ENCODE measurements at places on chromosomes 5 and 9.

DNA sequence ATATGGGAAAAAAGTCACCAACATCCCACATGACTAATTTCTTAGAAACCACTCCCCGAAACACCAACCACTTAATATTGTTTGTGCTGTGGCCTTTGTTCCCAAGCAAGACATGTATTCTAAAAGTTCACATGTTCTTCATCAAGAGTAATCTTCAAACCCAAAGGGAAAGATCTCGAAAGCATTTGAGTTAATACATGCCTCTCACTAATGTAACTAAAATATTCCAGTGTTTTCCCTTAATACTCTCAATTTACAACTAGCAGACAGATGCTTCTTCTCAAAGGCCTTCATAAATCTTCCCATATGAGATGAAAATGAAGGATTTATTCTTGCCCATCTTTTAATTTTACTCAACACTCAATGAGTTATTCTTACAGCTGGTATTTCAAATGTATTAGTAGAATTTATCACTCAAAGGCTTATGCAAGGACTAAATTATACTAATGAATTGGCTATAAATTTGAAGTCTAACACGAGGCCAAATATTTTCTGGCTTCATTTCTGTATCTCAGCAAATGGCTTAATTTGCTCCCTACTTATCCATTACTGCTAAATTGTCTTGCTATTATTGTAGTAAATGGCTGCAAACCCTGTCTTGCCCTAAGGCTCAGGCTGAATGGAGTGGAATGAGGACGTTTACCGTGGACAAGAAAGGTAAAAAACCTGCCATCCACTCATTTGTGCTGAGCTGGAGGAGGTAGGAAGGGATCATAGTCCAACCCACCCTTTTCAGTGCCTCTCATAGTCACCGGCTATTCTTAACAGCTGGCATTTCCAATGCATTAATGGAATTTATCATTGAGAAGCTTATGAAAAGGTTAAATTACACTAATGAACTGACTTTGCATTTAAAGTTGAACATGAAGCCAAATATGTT is 474.4 kb downstream of the RASEF start:
- no peak for DNase-seq

- DNase-seq, result no peak
Measured at GRCh38 chr5:127586066-127586770, 62.7 kb upstream of the CTXN3 start.

GRCh38 chr5:90399251-90399650 is 10.3 kb downstream of the CETN3 start:
- no peak for DNase-seq

DNA sequence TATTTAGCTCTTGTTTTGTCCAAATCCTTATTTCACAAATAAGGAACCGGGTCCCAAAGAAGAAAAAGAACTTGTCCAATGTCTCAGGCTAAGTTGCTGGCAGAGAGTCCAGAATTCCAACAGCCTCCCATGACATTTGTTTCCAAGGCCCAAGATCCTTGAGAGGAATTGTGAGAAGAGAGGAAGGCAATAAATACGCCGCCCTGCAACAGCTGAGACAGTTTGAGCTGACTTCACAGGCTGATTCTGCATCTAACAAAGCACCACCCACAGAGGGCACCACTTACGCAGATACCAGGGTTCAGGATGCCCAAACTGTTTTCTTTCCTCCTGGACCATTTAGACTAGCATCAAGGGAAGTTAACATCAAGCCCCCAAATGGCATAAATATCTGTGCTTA is 211.3 kb downstream of the FAM114A2 start:
- DNase-seq, result no peak

GRCh38 chr5:150621301-150621700 is 19.2 kb upstream of the SYNPO start:
- no peak for DNase-seq

DNA sequence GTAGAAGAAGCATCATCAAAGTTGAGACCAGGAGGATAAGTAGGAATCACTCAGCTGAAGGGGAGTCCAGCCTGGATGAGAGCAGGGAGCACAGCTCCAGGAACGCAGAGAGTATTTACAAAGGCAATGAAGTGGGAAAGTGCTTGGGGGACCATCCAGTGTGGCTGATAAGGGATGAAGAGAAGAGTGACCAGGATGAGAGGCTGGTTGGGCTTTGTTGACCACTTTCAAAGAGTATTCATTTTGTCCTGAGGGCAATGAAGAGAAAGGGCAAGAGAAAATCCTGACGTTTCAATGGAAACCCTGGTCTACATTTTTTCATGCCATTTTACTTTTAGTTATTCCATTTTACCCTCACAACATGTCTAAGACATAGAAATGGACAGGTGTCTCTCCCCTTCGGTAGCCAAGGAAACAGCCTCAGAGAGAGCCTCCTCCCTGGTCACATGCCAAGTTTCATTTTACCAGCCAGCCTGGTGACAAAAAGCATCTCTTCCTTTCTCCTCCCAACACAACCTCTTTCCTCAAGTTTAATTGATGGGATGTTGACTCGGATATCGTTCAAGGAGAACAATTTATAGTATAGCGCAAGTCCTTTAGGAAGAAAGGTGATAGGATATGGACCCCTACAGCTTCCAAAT is 492.7 kb upstream of the CLINT1 start:
- DNase-seq, result no peak

DNA sequence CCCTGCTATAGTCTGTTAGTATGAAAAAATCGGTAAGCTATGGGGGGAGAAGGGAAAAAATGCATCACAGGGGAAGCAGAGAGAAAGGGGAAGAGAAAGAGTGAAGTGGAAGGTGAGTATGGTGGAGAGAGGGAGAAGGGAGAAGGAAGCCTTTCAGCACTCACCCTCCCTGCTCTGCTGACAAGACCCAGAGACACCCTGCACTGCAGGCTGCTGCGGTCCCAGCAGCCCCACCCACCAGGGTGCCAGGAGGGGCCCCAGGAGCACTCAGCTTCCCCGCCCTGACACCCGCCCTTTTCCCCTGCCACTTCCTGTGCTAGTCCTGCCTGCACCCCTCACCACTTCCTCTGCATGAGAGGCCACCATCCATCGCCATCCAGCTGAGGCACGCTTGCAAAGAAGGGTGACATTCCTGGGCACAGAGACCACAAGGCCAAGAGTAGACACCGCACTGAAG is 12.7 kb downstream of the STK10 start:
- no peak for DNase-seq

- no peak for DNase-seq
Measured at GRCh38 chr5:141528291-141528984, 39.6 kb downstream of the PCDHGC5 start.

DNA sequence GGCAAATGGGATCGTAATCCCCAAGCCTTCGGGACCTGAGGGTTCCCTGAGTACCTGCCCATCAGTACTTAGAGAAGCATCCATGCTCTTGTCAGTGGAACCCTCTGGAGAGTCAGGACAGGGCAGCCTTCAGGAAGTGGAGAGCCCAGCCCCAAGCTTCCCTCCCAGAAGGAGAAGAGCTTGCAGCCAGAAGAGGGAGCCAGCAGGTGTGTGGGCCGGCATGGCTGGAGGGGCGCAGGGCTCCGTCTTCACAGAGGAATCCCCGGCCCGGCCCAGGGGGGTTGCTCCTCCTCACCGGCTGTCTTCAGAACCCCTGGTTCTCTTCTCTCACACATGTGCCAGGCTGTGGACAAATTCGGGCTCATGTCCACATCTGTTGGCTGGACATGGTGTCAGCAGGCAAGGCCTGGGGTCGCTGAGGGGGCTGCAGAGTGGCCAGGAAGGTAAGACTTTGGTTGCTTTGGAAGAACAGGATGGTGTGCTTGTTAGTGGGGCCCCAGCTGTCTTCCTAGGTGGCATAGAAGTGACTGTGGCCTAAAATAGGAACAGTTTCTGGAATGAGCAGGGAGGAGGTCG is 58.9 kb upstream of the RXRA start:
- DNase-seq, result no peak

- DNase-seq, result no peak
Measured at GRCh38 chr5:88583471-88583870, 299.5 kb downstream of the MEF2C start.

GRCh38 chr9:120650352-120650751 is 63.9 kb downstream of the MEGF9 start:
- DNase-seq, result no peak

DNA sequence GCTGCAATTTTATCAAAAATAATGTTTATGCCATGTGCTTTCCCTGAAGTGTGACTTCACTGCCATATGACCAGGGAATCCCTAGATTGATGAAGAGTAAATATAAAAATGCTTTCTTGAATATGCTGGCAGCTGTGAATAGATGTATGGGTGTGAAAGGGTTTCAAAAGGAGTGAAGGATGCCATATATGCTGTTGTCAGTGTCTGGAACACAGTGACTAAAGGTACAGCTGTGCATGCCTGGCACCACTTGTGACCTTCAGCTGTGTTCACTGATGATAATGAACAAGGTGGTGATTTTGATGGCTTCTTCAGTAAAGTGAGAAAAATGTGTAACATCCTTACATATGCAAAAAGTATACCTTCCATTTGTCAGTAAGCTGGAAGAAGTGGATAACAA is 69.7 kb downstream of the RAB24 start:
- no peak for DNase-seq

Measured in stimulated activated CD4-positive, alpha-beta T cell treated with anti-CD3 and anti-CD28 coated beads, Interleukin-1b, Interleukin-23, amount 100 ng/mL, for 1 hour (primary cell).